ENCODE measurements at places on chromosomes 2 and 18. TPM values are rescaled to one million over a fixed set of nuclear protein-coding genes. Genes with fewer than 3 reads are reported as not detected.

DNA sequence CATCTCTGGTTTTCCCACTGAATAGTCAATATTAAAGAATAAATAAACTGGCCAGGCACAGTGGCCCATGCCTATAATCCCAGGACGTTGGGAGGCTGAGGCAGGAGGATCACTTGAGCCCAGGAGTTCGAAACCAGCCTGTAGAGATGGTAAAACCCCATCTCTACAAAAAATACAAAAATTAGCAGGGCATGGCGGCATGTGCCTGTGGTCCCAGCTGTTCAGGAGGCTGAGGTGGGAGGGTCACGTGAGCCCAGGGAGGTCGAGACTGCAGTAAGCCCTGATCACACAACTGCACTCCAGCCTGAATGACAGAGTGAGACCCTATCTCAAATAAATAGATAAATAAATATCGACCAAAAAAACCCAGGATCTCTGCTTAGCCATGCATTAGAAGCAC, 50.2 kb upstream of the BIN1 start:
- no peak for DNase-seq

DNA sequence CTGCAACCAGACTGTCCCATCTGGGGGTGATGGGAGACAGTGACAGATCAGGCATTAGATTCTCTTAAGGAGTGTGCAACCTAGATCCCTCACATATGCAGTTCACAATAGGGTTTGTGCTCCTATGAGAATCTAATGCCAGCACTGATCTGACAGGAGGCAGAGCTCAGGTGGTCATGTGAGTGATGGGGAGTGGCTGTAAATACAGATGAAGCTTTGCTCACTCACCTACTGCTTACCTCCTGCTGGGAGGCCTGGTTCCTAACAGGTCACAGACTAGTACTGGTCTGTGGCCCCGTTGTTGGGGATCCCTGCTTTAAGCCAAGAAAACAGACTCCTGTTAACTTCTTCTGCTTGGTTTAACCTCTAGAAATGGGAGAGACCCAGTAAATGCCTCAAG, 3.2 kb downstream of the CYP27A1 start:
- no peak for DNase-seq

GRCh38 chr18:54284535-54284934, 15.2 kb downstream of the POLI start:
- no peak for DNase-seq

- no peak for DNase-seq
Measured at GRCh38 chr2:771538-771937, 94.3 kb upstream of the TMEM18 start.

DNA sequence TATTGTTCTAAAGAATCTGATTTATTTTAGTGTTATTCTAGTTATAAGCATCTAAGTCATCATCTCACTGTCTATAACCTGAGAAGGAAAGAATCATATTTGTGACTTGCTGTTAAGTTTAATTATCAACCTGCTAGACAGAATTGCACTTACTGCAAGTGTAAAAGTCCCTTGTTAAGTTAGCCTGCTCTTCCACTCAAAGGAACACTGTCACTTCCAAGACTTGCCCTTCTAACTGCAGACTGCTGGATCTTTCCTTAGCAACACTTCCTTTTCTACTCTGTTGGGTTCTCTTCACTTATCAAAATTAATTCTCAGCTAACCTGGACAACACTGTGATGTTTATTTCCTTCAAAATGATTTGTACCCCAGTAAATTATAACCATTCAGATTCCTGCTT, 323.2 kb upstream of the TFPI start:
- no peak for DNase-seq

DNA sequence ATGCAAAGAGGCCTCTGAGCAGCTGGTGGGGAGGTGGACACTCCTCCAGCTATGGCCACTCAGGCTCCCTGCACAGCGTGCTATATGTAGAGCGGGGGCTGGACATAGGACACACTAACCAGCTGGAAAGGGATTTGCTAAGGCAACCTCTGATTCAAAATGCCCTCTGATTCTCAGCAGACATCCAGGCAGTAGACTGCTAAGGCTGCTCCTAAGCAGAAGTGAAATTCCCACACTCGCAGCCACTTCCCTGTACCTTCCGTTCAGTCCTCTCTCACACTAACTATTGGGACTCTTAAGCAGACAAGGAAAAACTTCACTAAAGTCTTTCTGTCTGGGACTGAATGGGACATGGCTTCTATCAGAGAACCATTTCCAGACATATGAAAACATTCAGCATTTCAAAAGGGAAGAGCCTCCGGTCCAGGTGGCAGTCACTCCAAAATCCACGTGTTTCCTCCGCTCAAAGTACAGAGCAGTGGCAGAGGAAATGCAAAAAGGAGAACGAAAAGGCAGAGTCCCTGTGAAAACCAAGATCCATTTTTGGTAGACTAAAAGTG, 265.8 kb downstream of the TTC32 start:
- no peak for DNase-seq

GRCh38 chr2:70977605-70978205, 725 bp upstream of the ANKRD53 start:
- no peak for DNase-seq

GRCh38 chr18:8820396-8821082, 115.2 kb downstream of the MTCL1 start:
- DNase-seq: no peak

- no peak for DNase-seq
Measured at GRCh38 chr18:25052511-25052921, 299.4 kb downstream of the ZNF521 start.

DNA sequence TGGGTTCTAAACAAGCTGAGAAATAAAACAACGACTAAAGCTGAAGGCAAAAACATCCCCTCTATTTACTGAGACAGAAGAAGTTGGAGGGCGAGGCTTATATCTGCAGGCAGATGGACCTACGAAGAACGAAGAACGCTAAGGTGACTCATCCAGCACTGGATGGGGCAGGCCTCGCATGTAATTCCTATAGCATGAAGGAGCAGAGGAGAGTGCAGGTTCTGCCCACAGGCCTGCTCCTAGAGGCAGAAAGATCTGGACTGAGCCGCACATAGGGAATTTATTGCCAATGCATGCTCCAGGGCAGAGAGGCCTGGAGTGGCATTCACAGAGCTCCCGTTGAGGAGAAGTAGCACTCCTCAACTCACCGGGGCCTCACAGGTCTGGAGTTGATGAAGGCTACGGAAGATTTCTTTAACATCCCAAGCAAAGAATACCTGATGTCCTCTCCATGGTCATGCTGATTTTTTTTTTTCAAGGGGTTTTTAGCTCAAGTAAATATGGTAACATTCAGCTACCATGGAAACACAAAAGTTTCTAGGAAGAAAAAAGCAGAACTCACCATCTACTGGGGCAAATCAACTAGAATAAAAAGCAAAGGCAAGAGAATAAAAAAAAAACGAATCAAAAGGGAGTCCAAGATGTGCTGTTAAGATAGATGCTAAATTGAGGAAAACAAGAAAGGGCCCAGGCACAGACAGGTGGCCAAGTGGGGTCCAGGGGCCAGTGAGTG, 10.4 kb upstream of the METTL21A start:
- DNase-seq: no peak

COLEC12 gene
- 10.6 TPM for total RNA-seq

CNPPD1 gene
- total RNA-seq: 53.1 TPM

ACSL3 gene
- total RNA-seq: 36.2 TPM

Data from right cardiac atrium (tissue), 5 donors.